ENCODE measurements at places on chromosomes 3 and 15.

- no peak for DNase-seq
Observed at GRCh38 chr3:196619223-196619622, 20.3 kb upstream of the NRROS start.

- no peak for DNase-seq
Observed at GRCh38 chr15:76223521-76223920, 87.7 kb downstream of the ETFA start.

- DNase-seq: no peak
Observed at GRCh38 chr3:108931035-108931434, 22.6 kb downstream of the GUCA1C start.

DNA sequence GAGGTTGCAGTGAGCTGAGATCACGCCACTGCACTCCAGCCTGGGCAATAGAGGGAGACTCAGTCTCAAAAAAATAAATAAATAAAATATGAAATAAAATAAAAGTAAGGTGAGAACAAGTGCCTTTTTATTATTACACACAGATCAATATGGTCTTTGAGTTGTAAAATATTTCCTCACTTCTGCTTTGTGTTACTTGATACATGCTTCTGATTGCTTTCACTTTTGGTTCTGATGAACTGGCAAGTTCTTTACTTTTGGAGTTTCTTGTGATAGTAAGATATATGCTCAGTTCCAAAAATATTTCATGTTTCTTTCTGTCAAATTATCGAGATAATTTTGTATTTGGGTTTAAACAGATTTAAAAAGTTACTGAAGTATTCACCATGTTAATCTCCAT is 16.6 kb upstream of the GYG1 start:
- no peak for DNase-seq

- DNase-seq: no peak
Observed at GRCh38 chr3:39209329-39209970, 17.1 kb upstream of the XIRP1 start.

GRCh38 chr3:175224051-175224450 is 364.9 kb downstream of the NAALADL2 start:
- DNase-seq: no peak

GRCh38 chr3:52085681-52086282 is 29.4 kb upstream of the DUSP7 start:
- no peak for DNase-seq
